ENCODE measurements at places on chromosomes 5 and 9.

- no peak for DNase-seq
Observed at GRCh38 chr5:136030956-136031611, 2.3 kb downstream of the TGFBI start.

DNA sequence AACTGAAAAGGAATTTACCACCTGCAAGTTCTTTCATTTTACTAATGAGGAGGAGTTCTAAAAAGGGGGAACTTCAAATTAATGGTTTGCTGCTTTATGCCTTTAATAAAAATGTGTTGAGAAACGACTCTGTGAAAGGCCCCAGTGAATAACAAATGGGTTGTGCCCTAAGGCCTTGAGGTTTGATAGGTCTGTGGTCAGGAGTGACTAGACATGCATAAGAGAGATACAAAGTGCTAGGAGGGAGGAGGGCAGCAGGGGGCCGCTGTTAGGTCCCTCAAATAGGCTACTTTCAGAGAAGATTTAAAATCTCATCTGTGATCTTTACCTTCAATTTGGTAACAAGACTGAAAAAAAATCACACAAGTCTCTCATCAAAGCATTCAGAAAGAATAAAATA is 58.3 kb downstream of the FAM81B start:
- no peak for DNase-seq

DNA sequence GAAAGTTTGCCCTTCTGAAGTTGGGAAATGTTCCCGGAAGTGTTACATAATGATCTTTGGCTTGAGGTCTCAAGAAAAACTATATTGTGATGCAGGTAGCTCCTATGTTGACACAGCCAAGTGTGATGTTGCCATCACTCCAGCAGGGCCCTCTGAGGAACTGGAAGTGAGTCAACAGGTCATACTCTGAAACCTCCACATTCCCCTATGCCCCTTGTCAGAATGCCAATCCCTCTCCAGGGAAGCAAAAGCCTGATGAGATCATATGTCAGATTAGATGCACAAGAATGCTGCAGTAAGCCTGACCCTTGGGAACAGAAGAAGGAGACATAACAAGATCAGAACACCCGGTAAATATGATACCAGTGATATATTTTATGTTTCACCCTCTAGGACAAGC is 66.8 kb upstream of the ITGA2 start:
- DNase-seq, result no peak

DNA sequence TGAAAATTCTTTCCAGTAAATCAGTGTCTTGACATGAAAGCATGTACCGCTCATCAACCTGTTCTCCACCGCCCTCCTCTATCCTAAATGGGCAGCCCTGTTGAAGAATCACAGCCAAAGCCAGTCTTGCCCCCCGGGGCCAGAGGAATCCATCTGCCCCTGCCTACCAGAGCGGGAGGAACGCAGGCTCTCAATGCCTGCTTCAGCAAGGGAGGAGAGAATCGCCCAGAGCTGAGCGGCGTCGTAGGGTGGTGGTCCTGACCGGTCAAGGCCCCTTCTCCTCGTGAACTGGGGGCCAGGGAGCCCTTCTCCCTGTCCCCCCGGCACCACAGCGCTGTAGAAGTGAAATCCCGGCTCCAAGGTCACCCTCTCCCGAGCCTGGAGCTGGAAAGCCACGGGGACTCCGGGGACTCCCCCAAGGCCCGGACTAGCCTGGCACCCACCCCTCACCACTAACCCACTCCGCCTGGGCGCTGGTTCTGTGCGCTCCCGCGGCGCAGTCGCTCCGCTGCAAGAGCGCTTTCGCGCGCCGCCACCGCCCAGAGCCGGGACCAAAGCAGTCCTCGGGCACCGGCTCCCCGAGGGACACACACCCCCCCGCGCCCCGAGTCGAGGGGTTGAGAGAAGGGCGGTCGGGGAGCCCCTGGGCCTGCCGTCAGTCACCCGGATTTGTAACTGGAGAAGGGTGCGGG is 718 bp upstream of the TMEM215 start:
- DNase-seq, result no peak

DNA sequence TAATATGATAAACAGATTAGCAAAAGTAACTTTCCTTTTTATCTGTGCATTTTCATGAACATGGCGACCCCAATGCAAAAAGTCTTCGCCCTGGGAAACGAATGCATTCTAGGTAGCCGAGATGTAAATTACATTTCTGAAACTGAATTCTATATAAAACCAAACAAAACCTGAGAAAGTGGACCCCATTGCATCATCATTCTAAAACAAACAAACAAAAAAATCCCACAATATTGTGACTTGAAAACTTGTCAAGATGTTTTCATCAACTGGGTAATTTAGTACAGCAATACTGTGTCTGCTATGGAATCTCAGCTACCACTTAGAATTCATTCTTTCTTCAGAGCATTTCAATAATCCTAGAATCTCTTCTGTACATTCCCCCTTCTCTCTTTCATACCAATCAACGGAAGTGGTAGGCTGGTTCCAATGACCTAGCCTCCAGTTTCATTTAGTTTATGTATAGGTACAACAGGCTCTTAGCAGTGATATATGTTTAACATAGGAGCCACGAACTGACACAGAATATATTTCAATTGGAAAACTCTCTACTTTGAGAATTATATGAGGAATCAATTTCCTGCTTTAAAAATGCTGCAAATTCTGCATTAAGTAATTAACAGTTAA is 85.6 kb downstream of the FBXW11 start:
- DNase-seq, result no peak

All from stimulated activated CD4-positive, alpha-beta T cell treated with anti-CD3 and anti-CD28 coated beads, TNF-alpha, amount 100 ng/mL, for 4 hours (primary cell).